Suprapubic skin (tissue), 4 donors: ENCODE measurements at places on chromosomes 7 and 10.
A peak's percentile ranks its signal among the peaks of the same experiment; 100 is the strongest.

- no peak for DNase-seq
Measured at GRCh38 chr7:19491821-19492452, 216.9 kb downstream of the POLR1F start.

GRCh38 chr7:150363872-150364271 is 4.8 kb upstream of the REPIN1 start:
- DNase-seq = no peak

DNA sequence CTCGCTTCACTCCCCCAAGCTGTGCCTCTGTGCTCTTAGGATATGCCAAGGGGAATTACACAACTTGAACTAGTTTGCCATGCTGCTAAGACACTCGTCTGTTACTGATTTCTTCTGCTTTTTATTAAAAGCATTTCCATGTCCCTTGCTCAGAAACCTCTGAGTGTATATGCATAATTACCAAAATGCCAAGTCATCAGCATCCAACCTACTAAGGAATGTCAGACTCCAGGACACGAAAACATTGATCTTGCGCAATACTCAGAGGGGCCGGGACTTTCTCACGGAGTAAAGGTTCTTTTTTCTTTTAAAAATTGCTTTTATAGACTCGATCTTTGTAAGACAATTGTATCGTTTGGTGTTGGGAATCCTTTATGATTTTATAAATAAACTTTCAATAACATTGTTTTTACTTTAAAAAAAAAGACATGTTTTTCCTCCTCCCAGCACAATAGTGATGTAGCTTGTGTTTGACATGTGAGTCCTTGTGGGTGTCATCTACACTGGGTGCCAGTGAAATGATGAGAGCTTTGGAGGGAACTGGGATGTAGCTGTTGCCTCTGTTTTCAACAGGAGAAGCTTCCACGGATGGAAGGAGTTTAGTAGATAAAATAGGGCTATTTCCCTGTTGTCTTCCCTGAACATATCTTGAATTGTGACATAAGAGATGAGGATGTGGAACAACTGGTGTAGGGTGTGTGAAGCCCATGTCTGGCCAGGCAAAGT is 43.6 kb downstream of the CNNM1 start:
- DNase-seq = no peak

DNA sequence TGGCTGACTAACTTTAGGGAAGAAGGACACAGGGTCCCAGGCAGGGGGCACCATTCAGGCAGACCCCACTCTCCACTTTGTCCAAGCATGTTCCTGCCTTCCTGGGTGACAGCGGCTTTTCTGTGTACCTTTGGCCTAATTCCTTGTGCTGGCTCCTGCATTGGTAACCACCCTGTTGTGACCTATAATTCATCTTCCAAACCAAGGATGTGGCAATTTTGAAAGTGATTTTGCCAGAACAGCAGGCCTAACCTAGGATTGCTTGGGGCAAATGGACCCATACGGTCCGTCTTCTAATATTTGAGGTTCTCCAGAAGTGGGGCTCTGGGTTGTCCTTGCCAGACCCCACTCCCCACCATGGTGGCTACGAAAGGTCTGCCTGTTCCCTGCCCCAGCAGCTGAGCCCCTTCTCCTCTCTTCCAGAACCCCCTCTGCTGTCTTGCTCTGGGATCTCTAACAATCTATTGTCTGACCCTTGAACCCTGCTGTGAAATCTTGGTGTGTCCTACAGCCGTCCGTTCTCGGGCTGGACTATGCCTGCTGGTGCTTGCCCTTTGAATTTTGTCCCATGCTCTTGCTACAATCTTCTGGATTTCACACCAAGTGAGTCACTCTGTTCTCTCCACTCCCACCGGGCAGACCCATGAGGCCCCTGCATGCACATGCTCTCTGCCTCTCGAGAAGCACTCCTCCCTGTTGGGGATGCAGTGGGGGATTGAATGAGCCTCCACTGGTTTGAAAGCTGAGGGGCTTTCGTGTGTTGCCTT is 316.0 kb downstream of the CXCL12 start:
- no peak for DNase-seq

- no peak for DNase-seq
Measured at GRCh38 chr10:21519941-21520436, 5.5 kb downstream of the SKIDA1 start.

GRCh38 chr10:129968020-129968852 is 4.2 kb upstream of the EBF3 start:
- DNase-seq = peak; percentile 76

DNA sequence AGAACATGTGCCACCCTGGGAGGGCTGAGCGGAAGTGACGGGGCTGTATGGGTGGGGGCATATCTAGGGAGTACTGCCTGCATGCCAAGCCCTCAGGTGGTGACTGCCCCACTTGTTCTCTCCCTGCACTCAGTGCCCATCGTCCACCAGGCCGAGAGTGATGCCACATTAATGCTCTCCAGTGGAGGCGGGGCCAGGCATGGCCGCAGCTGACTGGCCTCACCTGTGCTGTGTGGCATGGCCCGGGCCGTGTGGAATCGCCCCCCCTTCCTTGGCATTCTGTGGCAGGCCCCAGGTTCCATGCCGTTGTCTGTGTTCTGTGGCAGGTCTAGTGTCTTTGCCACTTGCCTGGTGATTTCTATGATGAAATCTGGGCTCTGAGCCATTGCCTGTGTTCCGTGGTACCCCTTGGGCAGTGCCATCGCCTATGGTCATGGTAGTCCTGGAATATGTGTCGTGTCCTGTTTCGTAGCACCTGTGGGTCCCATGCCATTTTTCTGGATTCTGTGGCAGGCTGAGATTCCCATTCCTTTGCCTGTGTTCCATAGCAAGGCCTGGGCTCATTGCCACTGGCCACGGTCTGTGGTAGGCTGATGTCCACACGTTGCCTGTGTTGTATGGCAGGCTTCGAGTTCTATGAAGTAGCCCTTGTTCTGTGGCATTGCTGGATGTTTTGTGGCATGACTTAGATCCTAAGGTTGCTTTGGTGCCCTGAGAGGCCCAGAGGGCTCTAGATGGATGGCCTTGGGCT is 8.9 kb downstream of the FLNC start:
- peak; percentile 40 for DNase-seq

DNA sequence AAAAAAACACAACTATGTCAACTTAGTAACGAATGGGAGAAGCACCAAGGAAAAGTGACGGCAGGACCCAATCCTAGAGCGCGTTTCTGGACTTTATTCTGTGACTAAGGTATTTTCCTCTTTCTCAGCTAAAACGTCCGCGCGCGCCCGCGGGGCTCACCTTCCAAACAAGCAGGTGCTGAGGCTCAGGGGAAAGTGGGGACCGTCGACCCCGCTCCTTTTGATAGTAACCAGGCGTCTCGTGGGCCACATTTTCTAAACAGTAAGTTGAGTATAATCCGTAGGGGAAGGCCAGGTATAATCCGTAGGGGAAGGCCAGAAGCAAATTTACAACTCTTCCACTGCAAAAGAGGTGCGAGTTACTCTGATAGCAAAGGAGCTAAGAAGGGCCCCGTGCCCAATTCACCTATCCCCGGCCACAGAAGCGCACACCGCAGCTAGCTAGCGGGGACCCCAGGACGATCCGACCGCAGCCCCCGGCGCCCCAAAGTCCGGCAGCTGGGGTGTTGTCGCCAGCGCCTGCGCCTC is 743 bp downstream of the MKI67 start:
- DNase-seq = no peak

GRCh38 chr10:90227217-90227656 is 525.8 kb downstream of the KIF20B start:
- no peak for DNase-seq

DNA sequence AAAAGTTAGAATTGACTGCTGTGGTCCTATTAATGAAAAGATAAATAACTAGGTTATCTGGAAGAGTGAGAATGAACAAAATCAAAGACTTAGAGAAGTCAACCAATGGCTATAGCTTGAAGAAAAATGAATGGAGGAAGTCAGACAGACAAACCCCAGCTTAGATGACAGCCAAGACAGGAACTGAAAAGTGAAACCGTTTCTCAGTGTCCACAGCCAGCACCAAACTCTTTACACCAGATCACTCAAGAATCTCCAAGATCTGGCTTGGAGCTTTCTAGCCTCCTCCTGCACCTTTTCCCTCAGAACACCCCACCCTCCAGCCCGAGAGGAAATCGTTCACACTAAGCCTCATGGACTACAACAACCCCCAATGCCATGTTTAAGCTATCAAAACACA is 167.0 kb downstream of the SFMBT2 start:
- no peak for DNase-seq

DNA sequence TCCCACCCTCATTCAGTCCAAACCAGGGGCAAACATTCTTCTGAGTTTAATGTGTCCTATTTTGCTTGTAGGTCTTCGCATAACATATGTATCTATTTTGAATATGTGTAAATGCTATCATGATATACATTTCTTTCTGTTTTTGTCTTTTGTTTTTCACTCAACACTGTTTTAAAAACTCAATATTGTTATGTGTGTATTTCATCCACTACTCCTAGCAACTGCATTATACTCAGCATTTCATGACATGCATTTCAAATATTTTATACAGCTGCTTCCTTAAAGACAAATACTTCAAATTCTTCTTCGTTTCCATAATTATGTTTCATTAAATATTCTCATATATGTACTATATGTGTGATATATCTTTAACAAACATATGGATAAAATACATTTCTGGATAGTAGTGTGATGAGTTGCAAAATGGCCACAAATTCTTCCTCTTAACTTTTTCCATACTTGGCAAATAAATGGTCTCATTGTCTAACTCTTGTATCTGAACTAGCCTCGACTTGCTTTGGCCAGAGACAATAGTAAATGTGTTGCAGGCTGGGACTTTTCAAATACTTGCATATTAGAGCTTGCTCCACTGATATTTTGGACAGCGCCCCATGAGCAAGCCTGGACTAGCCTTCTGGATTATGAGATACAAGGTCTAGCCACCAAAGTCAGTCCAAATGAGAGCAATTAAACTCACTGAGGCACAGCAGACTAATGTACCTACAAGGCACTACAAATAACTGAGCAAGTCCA is 539.7 kb upstream of the KCND2 start:
- DNase-seq = no peak

- no peak for DNase-seq
Measured at GRCh38 chr7:107043921-107044346, 571 bp upstream of the PRKAR2B start.

DNA sequence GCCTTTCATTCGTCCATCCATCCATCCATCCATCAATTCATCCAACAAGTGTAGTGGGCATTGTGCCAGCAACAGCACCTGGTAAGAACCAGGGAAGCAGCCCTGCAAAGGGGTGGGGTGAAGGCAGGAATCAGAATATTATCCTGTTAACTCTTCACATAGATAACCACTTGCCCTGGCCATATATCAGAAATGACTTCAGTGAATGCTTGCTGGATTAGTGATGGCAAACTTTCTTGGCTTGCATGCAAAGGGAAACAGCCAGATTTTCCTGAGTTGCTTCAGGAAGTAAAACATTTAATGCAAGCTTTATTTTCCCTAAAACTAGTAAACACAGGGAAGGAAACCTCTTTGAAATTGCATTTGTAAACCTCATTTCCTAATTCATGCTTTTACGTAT is 743 bp downstream of the OR2A5 start:
- no peak for DNase-seq

GRCh38 chr7:142442396-142442795 is 184.5 kb upstream of the PRSS58 start:
- no peak for DNase-seq

GRCh38 chr7:101749891-101750290 is 67.5 kb upstream of the CUX1 start:
- no peak for DNase-seq

GRCh38 chr7:123782071-123782798 is 33.4 kb upstream of the WASL start:
- DNase-seq = no peak

GRCh38 chr7:25095516-25096345 is 29.3 kb downstream of the CYCS start:
- no peak for DNase-seq

DNA sequence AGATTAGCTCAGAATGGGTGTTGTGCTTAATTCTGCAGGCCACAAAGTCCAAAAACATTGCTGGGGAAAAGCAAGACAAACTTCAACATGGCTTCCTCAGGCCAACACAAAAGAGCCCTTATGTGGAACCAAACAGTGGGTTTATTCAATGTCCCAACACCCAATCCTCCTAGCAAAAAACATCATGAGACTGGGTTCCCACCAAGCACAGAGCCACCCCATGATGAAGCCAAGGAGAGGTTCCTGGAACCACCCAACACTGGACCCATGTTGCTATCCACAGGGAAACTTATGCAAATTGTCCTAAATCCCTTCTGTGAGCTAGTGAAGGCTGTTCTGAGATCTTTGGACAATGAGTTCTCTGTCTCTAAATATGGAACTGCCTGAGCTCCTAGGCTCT is 24.0 kb downstream of the SLC25A13 start:
- no peak for DNase-seq

- DNase-seq = no peak
Measured at GRCh38 chr10:31749981-31750840, 178.4 kb downstream of the ARHGAP12 start.

GRCh38 chr10:98649170-98649569 is 202.4 kb upstream of the HPS1 start:
- DNase-seq = no peak

DNA sequence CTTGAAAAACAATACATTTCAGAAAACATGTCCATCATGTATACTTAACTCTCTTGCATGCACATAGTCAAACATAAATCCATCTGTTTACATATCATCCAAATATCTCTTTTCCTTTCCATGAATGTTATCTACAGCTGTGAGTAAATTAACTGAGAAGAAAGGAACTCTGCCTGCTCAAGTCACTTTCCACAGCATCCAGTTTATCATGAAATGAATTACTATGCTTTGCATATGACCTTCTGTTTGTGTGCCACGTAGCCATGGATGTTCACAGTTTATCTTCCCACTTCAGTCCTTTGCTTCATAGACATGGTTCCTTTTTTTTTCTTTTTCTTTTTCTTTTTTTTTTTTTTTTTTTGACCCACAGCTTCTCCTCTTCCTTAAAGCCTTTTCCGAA is 39.6 kb downstream of the BZW2 start:
- DNase-seq = no peak

GRCh38 chr7:4051696-4052095 is 630.4 kb upstream of the FOXK1 start:
- DNase-seq = no peak

DNA sequence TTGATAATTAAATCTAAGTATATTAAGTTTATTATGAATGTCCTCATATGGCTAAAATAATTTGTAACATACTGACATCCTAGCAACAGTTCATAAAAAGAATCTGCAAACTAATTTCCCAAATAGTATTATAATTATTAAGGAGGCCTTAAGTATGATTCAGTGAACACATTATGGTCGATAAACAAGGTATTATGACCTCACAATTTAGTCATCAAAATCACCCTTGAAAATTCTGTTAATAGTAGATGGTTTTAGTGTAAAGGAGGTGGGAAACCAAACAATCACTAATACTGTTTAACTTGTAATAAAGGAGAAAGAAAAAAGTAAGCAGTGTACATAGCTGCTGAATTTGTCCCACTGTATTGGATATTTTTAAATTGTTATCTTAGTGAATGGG is 2.1 kb downstream of the ETV1 start:
- DNase-seq = no peak

DNA sequence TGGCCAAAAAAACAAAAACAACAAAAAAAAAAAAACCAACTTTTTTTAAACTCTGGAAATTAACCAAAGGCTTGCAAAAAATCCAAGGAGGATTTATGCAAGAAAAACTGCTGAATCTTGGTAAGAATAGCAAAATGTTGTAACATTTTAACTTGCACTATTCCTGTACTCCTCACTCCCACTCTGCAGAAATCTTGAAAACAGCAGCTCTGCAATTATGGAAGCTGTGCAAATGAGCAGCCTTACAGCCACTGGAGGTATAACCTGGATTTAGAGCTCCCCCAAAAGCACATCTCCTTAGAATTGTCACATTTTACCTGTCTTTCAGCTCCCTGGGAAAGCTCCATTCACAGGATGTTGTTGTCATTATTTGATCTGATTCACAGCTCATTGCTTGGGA is 41.8 kb upstream of the LRGUK start:
- no peak for DNase-seq
